Breast epithelium (tissue), 4 donors: ENCODE measurements at places on chromosomes 5 and 9. TPM values are rescaled to one million over a fixed set of nuclear protein-coding genes. Genes with fewer than 3 reads are reported as not detected.
A peak's percentile ranks its signal among the peaks of the same experiment; 100 is the strongest.

GRCh38 chr5:149392718-149393117, 13.6 kb upstream of the IL17B start:
- DNase-seq = no peak

DBH gene
- not detected for total RNA-seq

- no peak for DNase-seq
Measured at GRCh38 chr5:54180630-54181031, 129.7 kb downstream of the ARL15 start.

FAM81B gene
- total RNA-seq = not detected

DNA sequence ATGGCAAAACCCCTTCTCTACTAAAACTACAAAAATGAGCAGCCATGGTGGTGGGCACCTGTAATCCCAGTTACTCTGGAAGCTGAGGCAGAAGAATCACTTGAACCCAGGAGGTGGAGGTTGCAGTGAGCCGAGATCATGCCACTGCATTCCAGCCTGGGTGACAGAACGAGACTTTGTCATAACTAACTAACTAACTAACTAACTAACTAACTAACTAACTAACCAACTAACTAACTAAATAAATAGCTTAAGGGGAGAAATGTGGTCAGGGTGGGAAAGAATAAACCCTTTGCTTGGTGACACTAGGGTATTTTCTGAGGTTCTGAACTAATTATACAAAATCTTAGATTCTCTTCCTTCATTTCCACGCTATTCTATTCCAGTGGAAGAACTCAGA, 184.4 kb upstream of the MEF2C start:
- DNase-seq = no peak

DNA sequence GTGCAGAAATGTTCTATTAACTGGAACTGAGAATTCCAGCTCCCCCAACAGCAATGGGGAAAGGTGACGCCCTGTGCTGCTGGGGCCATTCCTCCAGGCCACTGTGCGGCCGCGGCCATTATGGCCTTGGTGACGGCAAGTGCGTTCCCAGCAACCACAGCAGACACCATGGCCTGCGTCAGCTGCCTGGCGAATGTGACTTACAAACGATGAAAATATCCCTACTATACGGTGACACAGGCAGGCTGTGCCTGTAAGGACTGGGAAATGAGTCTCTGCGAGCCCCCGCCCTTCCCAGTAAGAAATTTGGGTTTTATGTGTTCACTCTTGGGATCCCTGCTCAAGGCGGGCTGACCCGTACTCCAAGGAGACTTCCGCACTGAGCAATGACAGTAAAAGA, 20.6 kb downstream of the CLPTM1L start:
- DNase-seq = no peak

DNA sequence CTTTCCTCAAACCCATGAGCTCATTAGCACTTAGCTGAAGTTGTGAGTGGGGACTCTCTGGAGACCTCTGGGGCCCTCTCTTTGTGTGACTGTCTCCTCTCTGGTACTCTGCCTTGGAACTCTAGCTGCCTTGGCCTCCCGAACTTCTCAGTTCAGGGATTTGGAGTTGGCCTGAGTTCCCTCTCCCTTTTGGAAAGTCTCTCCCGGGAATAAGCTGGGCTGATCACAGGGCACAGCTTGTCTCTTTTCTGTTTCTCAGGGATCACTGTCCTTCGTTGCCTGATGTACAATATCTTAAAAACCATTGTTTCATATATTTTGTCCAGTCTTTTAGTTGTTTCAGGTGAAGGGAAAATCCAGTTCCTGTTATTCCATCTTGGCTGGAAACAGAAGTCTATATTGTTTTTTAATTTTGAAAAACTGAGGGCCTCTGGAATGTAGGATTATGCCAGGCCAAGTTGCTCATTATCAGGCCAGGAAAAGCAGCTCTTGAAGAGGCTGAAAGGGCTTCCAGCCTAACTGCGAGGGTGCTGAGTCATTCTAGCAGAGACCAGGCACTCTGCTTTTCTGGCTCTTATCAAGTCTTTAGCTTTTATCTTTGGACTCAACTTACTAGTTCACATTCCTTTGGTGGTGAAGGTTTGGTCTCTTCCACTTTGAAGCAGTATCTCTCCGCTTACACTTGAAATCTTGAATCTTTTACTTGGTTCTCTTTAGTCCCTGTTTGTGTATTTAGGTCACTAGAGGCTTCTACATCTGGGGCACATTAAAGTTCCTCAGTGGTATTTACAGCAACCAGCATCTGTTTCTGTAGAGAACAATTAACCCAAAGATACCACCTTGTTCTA, 8.4 kb upstream of the RGS3 start:
- no peak for DNase-seq

DNA sequence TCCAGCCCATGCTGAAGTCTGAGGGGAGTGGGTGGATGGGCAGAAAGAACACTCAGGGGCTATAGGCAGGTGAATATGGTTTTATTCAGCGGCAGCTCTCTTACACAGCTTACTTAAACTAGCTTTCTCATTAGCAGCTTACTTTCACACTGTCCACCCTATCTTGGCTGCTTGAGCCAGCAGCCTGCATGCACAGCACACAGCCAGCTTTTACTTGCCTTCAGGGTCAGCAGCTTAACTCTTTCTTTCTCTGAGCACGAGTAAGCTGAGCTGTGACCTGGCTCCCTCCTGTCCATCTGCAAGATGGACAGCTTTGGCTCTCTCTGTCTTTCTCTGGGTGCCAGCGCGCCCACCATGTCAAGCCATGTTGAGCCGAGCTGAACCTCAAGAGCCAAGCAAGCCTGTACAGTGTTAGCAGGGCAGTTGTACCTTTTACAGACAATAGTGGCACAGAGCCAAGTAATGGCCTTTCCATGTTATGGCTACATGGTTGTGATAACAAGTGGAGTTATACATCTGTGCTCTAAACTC, 1054.9 kb downstream of the PTPRD start:
- no peak for DNase-seq

FOXD4 gene
- 0.33 TPM for total RNA-seq

SPINK13 gene
- 0.48 TPM for total RNA-seq

ZNF618 gene
- 4.6 TPM for total RNA-seq

SLC1A3 gene
- 87.5 TPM for total RNA-seq

CCDC69 gene
- total RNA-seq = 47.4 TPM

DNA sequence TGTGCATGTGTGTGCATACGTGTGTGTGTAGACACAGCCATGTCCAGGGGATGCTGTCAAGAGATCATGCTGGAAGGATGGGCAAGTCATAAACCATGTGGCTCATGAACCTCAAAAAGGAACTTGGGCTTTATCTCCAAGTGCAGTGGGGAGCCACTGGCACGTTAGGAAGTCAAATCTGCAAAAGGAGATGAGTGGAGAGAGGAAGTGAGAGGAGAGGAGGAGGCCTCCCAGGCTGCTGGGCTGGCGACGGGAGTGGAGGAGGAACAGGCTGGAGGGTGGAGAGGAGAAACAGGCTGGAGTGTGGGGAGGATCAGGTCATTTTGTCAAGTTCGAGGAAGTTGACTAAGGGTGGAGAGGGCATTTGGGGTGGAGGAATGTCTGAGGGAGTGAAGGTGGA, 29.2 kb upstream of the TIFAB start:
- no peak for DNase-seq

ZNF366 gene
- 5.2 TPM for total RNA-seq

SLC6A19 gene
- total RNA-seq = not detected

GRCh38 chr5:128224336-128224735, 140.8 kb downstream of the SLC12A2 start:
- DNase-seq = no peak

GRCh38 chr5:179860301-179860700, 1.7 kb upstream of the MRNIP start:
- no peak for DNase-seq

OR1J2 gene
- not detected for total RNA-seq

- peak; percentile 44 for DNase-seq
Measured at GRCh38 chr5:465591-466403, 22.8 kb downstream of the EXOC3 start.

GRCh38 chr9:24451346-24451745, 94.4 kb downstream of the IZUMO3 start:
- no peak for DNase-seq

ENTREP1 gene
- 30.5 TPM for total RNA-seq

SLC45A2 gene
- not detected for total RNA-seq

PDE8B gene
- 8.6 TPM for total RNA-seq

OR1N1 gene
- not detected for total RNA-seq

IL9 gene
- total RNA-seq = not detected

- no peak for DNase-seq
Measured at GRCh38 chr5:96901384-96901783, 25.1 kb downstream of the ERAP2 start.
